ENCODE measurements at places on chromosomes 13 and 19. TPM values are rescaled to one million over a fixed set of nuclear protein-coding genes. Genes with fewer than 3 reads are reported as not detected.

SULT2A1 gene
- not detected for total RNA-seq

FOSB gene
- total RNA-seq = 1.1 TPM

TUBB4A gene
- 6.1 TPM for total RNA-seq

RYR1 gene
- total RNA-seq = 1.2 TPM

CLEC11A gene
- 18.9 TPM for total RNA-seq

SPRYD7 gene
- total RNA-seq = 9.1 TPM

CEACAM8 gene
- total RNA-seq = not detected

SAMD4B gene
- 83.6 TPM for total RNA-seq

ZNF440 gene
- 15.0 TPM for total RNA-seq

OSCAR gene
- total RNA-seq = 3.1 TPM

ZNF708 gene
- total RNA-seq = 15.5 TPM

ARHGAP33 gene
- total RNA-seq = 6.1 TPM

- H3K27ac ChIP-seq = no peak overlapping the region
- no peaks in the 10 kb centered on the region for H3K27me3 ChIP-seq
- H3K4me1 ChIP-seq = no peaks in the 10 kb centered on the region
- DNase-seq = no peak
Observed at GRCh38 chr19:20307127-20307526, 140.1 kb downstream of the ZNF486 start.

DNA sequence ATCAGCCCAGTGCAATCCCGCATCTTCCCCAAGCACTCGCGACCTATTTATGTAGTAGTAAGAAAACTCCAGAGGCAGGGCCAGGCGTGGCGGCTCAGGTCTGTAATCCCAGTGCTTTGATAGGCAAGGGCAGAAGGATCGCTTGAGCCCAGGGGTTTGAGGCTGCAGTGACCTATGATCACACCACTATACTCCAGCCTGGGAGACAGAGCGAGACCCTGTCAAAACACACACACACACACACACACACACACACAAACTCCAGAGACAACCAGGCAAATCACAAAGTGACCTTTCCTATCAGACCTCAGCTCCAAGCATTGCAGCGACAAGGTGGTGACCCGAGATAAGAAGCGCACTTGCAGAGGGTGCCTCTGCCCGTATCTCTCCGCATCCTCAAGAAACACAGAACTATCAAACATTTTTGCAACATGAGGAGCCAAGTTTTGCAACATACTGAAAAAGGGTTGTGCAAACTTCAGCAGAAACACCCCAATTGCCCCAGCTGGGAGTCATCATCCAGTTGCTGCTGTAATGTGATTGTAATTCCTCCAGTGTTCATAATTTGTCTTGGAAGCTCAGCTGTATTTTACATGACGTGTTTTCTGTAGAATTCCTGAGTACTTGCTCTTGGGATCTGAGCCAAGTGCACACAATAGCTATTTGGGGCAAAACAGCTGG is 8.7 kb upstream of the KLF2 start:
- H3K27me3 ChIP-seq = no peaks in the 10 kb centered on the region
- no peaks in the 10 kb centered on the region for H3K36me3 ChIP-seq
- peaks cover 22% of the 10 kb centered on the region for H3K4me1 ChIP-seq

DNA sequence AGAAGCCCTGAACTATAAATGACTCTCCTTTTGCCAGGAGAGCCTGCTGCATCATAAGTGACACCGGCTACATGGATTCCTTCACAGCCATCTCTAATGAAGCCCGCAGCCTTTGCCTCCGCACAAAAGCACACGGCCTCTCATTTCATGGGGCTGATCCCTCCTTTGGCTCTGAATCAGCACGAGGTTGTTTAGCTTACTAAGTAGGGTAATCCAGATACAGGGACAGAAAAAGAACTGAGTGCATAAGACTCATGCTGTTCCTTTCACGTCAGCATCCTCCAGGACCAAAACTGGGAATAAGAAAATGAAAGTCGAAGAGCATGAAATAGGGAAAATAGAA is 136.3 kb downstream of the DCT start:
- H3K27me3 ChIP-seq = no peaks in the 10 kb centered on the region
- no peaks in the 10 kb centered on the region for H3K36me3 ChIP-seq
- peak overlapping the region; percentile 56 for H3K27ac ChIP-seq
- no peak for DNase-seq
- H3K4me1 ChIP-seq = no peaks in the 10 kb centered on the region

DNA sequence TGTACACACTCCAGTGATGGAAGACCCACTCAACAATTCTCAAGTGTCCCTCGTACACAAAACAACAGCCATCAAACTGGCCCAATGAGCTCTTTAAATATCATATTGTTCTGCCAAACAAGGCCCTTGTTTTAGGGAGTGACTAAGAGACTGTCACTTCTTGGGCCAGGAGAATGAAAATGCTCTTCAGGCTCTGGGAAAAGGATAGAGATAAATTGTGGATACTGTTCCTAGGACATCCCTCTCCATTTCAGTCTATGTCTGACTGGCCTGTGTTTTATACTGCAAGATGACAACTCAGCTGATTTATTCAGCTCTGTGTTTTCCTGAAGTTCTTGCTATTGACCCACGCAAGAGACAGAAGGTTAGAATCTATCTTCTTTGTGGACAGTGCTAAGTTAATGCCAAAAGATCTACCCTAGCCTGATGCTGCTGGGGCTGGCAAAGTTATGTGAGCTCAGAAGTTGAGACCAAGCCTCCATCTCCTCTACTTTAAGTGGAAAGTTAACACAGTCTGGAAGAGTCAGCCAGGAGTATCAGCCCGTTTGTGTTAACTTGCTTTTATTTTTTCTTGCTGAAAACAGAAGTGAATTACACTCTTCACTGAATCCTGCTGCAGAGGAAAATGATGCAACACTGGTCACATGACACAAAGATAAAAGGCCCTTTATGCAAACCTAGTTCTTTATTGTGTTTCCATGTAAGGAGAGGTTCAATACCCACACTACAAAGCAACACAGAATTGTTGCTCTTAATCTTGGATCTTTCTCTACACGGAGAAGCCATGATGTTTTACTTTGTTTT is 14.6 kb downstream of the FRY start:
- H3K36me3 ChIP-seq = no peaks in the 10 kb centered on the region
- H3K4me1 ChIP-seq = no peaks in the 10 kb centered on the region
- DNase-seq = no peak
- no peaks in the 10 kb centered on the region for H3K27me3 ChIP-seq
- peak overlapping the region; percentile 74 for H3K27ac ChIP-seq

- DNase-seq = no peak
- H3K36me3 ChIP-seq = no peaks in the 10 kb centered on the region
- no peak overlapping the region for H3K27ac ChIP-seq
- H3K4me1 ChIP-seq = no peaks in the 10 kb centered on the region
Observed at GRCh38 chr19:30046522-30046921, 104.5 kb downstream of the URI1 start.

- DNase-seq = no peak
- no peaks in the 10 kb centered on the region for H3K4me1 ChIP-seq
- no peak overlapping the region for H3K4me3 ChIP-seq
- H3K27ac ChIP-seq = no peak overlapping the region
Observed at GRCh38 chr19:30390356-30390988, 18.3 kb downstream of the ZNF536 start.

DNA sequence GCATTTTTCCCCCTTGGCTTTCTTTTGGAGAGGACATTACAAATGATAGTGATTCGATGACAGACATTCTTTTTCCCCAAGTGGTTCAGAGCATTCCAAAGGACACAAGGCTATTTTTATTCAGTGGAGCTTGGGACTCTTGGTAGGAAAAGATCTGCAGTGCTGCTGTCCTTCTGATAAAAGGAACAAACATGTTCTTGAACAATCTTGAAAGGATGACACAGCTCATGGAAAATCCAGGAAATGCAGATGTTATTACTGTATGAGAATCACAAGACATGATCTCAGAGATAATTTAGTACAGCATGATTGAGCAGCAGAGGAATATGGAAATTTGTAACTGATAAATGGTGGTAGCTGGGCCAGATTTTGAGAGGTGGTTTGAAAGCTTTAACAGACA is 96.2 kb upstream of the RFC3 start:
- H3K27me3 ChIP-seq = no peaks in the 10 kb centered on the region
- no peak for DNase-seq
- no peak overlapping the region for H3K4me3 ChIP-seq

GRCh38 chr13:29160862-29161261 is 340.7 kb downstream of the MTUS2 start:
- no peak overlapping the region for H3K27ac ChIP-seq
- H3K36me3 ChIP-seq = no peaks in the 10 kb centered on the region
- H3K27me3 ChIP-seq = no peaks in the 10 kb centered on the region
- DNase-seq = no peak
- H3K4me3 ChIP-seq = no peak overlapping the region

GRCh38 chr13:101343128-101343787 is 73.0 kb downstream of the NALCN start:
- no peaks in the 10 kb centered on the region for H3K36me3 ChIP-seq
- no peaks in the 10 kb centered on the region for H3K4me1 ChIP-seq
- H3K4me3 ChIP-seq = no peak overlapping the region
- H3K27ac ChIP-seq = no peak overlapping the region
- DNase-seq = no peak

- no peaks in the 10 kb centered on the region for H3K4me1 ChIP-seq
- no peak overlapping the region for H3K4me3 ChIP-seq
- H3K27ac ChIP-seq = no peak overlapping the region
- no peaks in the 10 kb centered on the region for H3K27me3 ChIP-seq
- H3K36me3 ChIP-seq = no peaks in the 10 kb centered on the region
- no peak for DNase-seq
Observed at GRCh38 chr13:86792153-86792651, 879.0 kb upstream of the SLITRK5 start.

GRCh38 chr13:113820813-113821651 is 42.8 kb downstream of the GAS6 start:
- H3K36me3 ChIP-seq = peaks cover 4% of the 10 kb centered on the region
- no peaks in the 10 kb centered on the region for H3K27me3 ChIP-seq
- peak overlapping the region; percentile 50 for H3K4me3 ChIP-seq
- peaks cover 57% of the 10 kb centered on the region for H3K4me1 ChIP-seq

- no peak for DNase-seq
- H3K4me3 ChIP-seq = no peak overlapping the region
- H3K27ac ChIP-seq = no peak overlapping the region
- H3K4me1 ChIP-seq = no peaks in the 10 kb centered on the region
Observed at GRCh38 chr13:101681834-101682233, 229.4 kb downstream of the ITGBL1 start.

GRCh38 chr13:111288276-111288675 is 32.2 kb upstream of the TEX29 start:
- H3K27ac ChIP-seq = no peak overlapping the region
- H3K36me3 ChIP-seq = peaks cover 21% of the 10 kb centered on the region
- no peaks in the 10 kb centered on the region for H3K4me1 ChIP-seq
- H3K4me3 ChIP-seq = no peak overlapping the region
- no peak for DNase-seq
- no peaks in the 10 kb centered on the region for H3K27me3 ChIP-seq

DNA sequence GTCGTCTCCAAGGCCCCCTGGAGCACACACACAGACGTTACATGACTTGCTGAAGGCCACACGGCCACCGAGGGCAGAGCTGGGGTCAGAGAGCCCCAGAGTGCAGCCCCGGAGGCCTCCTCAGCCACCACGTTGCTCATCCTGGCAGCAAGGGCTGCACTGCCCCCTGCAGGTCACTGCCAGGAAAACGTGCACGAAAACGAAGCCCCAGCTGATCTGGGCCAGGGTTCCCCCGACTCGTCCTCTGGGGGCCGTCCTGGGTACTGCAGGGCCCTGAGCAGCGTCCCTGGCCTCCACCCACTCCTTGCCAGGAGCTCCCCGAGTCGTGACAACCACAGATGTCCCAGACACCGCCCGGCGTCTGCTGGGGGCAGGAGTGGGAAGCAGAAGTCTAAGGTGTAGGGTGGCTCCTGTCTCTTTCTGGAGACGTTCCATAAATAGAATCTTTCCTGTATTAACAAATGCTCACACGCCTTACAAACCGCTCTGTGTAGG is 3.4 kb downstream of the TPGS1 start:
- peaks cover 29% of the 10 kb centered on the region for H3K4me1 ChIP-seq
- H3K4me3 ChIP-seq = peak overlapping the region; percentile 19
- peak overlapping the region; percentile 75 for H3K27ac ChIP-seq
- no peaks in the 10 kb centered on the region for H3K36me3 ChIP-seq
- H3K27me3 ChIP-seq = no peaks in the 10 kb centered on the region

DNA sequence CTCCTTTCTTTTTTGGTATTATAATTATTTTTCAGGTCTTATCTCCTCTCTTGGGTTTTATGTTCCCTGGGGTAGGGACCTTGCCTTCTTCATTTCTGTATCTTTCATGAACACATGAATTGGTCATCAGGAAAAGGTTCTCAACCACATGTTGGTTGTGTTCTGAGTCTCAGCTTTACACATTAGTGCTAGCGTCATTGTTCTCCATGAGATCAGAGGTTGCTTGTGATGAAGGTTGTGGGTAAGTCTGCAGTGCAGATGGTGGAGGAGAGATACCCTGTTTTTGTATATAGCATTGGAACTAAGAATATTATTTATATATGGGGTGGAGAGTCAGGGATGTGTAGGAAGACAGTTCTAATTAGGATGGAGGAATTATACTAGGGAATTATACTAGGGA is 24.5 kb upstream of the CEACAM8 start:
- no peak overlapping the region for H3K4me3 ChIP-seq
- H3K36me3 ChIP-seq = no peaks in the 10 kb centered on the region
- H3K4me1 ChIP-seq = no peaks in the 10 kb centered on the region
- H3K27ac ChIP-seq = no peak overlapping the region
- DNase-seq = no peak

GRCh38 chr13:30071969-30072817 is 221.8 kb upstream of the UBL3 start:
- no peaks in the 10 kb centered on the region for H3K36me3 ChIP-seq
- DNase-seq = no peak
- no peaks in the 10 kb centered on the region for H3K27me3 ChIP-seq

- no peaks in the 10 kb centered on the region for H3K27me3 ChIP-seq
- H3K4me3 ChIP-seq = no peak overlapping the region
- no peaks in the 10 kb centered on the region for H3K36me3 ChIP-seq
Observed at GRCh38 chr13:47723898-47724297, 277.2 kb downstream of the SUCLA2 start.

GRCh38 chr13:31805841-31806240 is 66.5 kb downstream of the RXFP2 start:
- H3K27ac ChIP-seq = no peak overlapping the region
- H3K27me3 ChIP-seq = no peaks in the 10 kb centered on the region
- H3K4me1 ChIP-seq = no peaks in the 10 kb centered on the region
